Stimulated activated CD8-positive, alpha-beta memory T cell treated with anti-CD3 and anti-CD28 coated beads, Interleukin-4, amount 100 ng/mL, for 1 hour (primary cell): ENCODE measurements at places on chromosomes 16 and 17.

DNA sequence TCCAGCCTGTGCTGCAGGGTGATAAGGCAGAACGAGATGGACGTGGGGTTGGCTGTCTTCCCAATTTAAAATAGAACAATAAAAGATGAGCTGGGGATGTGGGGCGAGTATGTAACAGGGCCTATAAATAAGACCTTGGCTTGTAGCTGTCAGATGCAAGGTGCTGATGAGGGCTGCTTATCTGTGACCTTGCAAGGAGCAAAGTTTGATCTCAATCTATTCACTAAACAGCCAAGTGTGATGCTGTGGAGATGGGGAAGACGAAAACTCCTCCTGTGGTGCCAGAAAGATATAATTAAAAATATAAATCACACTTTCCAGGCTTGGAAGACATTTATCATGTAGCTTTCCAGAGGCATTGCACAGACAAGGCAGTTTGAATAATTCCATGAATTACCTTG lies 26.7 kb upstream of the TEX2 start:
- no peak for DNase-seq

DNA sequence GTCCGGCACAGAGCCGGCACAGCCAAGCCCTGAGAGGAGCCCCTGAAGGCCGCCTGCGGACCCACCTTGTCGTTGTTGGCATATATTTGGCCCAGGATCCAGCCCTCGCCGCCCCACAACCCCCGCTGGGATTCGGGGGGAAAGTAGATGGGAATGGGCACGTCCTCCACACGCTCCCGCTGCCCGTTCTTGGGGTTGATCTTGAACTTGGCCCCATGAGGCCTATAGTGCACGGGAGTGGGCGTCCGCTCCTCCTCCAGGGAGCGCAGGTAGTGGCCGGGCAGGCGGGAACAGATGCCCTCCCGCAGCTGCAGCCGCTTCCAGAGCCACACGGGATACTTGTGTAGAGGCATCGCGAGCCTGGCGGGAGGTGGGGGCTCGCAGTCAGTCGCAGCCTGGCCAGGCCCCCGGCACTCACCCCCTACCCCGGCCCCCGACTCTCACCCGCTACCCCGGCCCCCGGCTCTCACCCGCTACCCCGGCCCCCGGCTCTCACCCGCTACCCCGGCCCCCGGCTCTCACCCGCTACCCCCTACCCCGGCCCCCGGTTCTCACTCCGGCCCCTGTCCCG lies 387 bp downstream of the MRPL28 start:
- DNase-seq, result no peak

GRCh38 chr16:79756571-79756970 lies 156.0 kb upstream of the MAF start:
- no peak for DNase-seq

DNA sequence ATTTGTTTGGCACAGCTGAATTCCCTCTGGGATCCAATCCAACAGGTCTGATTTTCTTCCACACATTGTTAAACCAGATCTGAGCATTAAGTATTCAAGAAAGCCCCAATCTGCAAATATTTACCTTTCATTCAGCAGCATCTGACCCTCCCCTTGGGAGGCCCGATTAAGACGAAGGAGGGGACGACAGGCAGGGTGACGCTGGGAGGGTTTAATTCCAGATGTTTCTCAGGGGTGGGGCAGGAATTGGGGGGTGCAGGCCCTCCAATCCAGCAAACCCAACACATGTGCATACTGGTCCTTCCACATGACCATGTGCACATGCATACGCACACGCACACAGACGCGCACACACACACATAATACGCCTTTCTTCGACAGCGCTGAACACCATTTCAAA lies 240.5 kb downstream of the GSG1L start:
- no peak for DNase-seq

- no peak for DNase-seq
These were observed 39.5 kb upstream of the CIBAR2 start for GRCh38 chr16:85151603-85152413.

DNA sequence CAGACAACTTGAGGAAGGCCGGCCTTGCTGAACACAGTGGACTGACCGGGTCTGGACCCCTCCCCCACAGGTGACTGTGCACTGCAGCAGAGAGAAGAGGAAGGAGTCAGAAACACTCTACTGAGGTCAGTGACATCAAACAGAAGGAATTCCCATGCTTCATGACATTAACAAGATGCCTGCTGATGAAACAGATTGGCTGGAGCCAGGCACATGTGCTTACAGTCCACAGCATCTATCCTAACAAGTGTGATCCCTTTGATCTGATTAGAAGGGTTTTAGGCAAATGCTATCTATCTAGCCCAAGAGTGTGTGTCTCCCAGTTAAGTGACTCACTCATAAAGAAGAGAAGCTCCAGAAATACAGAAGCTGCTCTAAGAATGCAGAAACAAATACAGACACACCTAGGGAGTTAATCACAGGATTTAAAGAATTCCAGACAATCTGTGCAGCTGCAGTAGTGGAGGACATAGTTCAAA lies 90.2 kb downstream of the SYCE1L start:
- no peak for DNase-seq

DNA sequence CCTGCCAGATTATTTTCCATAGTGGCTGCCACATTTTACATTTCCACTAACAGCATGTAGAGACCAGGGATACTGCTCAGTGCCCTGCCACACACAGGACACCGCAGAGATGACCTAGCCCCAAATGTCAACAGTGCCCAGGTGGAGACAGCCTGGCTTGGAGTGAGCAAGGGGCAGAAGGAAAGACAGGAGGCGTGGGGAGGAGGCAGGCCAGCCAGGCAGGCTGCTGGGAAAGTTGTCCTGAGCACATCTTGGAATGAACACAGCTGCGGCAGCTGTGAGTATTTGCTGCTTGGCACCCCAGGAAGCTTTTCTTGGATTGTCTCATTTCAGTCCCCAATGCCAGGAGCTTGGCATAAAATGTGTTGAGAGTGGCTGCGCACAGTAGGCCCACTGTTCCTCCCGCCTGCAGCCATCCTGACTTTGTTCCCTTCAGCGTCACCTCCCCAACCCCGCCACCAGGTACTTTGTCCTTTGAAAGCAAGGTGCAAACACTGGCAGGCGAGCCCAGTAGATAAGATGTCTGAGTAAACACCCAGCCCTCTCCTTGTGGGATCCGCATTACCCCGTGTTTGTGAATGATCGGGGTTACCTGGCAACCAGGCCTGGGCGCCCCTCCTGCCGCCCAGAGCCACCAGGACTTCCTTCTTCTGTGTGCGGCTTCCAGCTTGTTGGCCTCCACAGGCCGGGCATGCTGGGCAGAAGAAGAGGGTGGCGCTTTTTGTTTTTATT lies 114.0 kb downstream of the CMIP start:
- no peak for DNase-seq

GRCh38 chr17:68763562-68763961 lies 162.4 kb upstream of the FAM20A start:
- no peak for DNase-seq

DNA sequence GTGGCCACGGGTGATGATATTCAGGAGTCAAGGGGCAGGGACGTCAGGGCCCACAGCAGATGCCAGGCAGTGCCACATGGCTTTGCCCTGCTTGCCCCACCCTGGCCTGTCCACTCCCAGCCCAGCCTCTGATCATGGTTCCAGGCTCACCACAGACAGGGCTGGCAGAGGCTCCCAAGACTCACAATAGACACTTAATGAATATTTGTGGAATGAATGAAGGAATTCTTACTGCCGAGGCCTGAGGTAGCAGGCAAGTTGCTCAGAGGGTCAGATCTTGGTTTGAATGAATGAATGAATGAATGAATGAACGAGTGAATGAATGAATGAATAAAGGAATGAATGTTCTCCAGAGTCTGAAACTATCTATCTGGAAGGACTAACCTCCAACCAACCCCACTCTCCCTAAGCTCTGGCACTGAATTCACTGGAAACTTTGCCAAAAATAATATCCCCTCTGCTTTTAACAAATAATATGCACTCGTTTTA lies 60.9 kb downstream of the RAI1 start:
- no peak for DNase-seq

DNA sequence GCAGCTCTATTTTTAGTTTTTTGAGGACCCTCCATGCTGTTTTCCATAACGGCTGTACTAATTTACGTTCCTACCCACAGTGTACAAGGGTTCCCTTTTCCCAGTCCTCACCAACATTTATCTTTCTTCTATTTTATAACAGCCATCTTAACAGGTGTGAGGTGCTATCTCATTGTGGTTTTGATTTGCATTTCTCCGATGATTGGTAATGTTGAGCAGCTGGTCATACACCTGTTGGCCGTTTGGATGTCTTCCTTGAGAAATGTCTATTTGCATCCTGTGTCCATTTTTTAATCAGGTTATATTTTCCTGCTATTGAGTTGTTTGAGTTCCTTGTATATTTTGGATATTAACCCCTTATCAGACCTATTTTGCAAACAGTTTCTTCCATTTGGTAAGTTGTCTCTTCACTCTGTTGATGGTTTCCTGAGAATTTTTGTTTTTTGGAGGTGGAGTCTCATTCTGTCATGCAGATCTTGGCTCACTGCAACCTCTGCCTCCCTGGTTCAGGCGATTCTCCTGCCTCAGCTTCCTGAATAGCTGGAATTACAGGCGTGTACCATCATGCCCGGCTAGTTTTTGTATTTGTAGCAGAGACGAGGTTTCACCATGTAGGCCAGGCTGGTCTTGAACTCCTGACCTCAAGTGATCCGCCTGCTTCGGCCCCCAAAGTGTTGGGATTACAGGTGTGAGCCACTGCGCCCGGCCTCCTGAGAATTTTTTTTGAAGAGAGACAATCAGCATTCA lies 279.6 kb downstream of the SNX29 start:
- DNase-seq, result no peak

DNA sequence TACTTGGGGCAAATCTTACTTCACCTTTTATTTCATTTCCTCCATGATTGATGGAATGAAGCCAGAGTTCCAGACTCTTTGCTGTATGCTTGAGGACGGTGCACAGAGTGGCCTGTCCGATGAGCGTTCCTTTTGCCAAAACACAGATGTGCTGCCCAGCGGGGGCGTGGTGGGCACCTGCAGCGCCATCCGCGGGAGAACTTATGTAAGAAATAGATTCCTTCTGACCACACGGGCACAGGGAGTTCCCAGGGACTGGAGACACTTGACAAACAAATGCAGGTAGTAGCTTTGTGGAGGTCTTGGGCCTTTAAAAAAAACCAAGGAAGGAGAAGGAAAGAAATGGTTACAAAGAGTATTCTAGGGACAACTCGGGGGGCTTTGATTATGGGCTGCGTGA lies 30.6 kb downstream of the CRAMP1 start:
- no peak for DNase-seq

- DNase-seq, result no peak
These were observed 232.0 kb downstream of the ENGASE start for GRCh38 chr17:79306424-79307318.

DNA sequence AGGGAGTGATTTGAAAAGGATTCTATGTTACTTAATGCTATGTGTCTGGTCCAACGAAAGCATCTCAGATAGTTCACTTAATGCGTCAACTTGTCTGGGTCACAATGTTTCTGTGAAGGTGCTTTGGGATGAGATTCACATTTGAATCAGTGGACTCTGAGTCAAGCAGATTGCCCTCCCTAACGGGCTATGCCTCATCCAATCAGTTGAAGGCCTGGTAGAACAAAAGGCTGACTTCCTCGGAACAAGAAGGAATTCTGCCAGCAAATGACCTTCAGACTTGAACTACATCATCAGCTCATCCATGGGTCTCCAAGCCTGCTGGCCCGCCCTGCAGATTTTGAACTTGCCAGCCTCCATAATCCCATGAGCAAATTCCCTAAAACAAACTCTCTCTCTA lies 15.2 kb downstream of the EMP2 start:
- DNase-seq, result no peak

DNA sequence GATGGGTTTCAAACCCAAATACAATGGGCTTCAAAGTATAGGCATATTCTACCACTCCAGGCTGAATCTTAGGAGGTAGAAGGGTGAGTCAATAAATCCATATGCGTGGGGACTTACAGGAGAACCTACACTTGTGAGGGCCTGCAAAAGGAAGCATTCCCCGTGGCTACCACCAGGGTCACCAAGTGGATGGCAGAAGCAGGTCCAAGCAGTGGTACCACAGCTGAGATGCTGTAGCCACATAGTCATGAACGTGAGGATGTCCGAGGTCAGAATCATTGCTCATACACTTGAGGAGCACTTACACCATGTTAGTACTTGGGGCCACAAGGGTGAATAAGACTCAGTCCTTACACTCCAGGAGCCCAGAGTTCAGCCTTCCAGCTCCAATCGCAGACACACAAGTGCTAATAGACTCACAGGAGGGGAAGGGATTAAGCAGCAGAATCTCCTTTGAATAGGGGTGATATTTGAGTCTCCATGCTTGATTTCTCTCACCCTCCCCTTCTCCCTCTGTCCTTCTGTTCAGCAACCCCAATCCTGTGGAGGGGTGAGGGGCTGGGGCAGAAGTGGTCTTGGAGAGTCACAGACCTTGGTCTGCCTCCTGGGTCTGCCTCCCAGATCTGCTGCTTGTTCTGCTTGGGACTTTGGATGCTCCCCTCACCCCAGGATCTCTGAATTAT lies 42.5 kb upstream of the ASIC2 start:
- no peak for DNase-seq
